ENCODE measurements at places on chromosomes 7 and 10. TPM values are rescaled to one million over a fixed set of nuclear protein-coding genes. Genes with fewer than 3 reads are reported as not detected.
A peak's percentile ranks its signal among the peaks of the same experiment; 100 is the strongest.

The RAMP3 gene
- not detected for total RNA-seq

DNA sequence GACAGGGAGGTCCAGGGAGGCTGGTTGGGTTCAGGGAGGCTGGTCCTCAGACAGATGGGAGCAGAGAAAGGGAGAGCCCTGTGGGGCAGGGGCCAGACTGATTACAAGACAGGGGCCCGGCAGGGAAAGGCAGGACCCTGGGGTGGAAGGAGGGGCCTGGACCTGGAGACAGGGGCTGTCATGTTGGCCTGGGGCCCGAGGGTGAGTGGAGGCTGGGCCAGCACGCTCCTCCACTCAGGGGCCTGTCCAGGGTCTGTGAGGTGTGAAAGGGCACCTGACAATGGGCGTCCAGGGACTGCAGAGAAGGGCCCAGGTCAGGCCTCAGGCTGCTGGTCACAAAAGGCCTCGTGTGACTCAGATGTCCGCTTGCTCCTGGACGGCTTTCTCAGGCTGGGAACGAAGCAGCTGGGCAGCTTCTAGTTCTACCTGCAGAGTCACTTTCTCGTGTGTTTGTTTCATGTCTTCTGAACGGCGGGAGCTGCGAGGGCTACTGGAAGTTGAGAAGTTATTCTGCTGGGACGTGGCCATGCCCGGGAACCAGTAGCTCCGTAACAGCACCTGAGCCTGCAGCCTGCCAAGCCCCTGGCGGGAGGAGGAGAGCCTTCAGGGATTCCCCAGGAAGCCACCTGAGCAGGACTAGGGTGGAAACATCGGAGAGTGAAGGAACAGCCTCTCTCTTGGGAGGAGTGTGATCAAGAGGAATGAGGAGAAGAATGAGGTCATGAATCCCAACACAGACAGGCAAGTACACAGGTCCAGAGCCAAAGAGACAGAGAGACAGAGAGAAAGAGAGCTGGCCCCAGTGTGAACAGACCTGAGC, 65.8 kb downstream of the KLF6 start:
- H3K27me3 ChIP-seq, result no peaks in the 10 kb centered on the region
- no peaks in the 10 kb centered on the region for H3K4me1 ChIP-seq
- DNase-seq, result no peak
- H3K4me3 ChIP-seq, result no peak overlapping the region
- no peaks in the 10 kb centered on the region for H3K36me3 ChIP-seq
- no peak overlapping the region for H3K27ac ChIP-seq

The NAT16 gene
- total RNA-seq, result not detected

The PRF1 gene
- total RNA-seq, result 0.26 TPM

- no peak overlapping the region for H3K4me3 ChIP-seq
- DNase-seq, result peak; percentile 63
- no peak overlapping the region for H3K27ac ChIP-seq
- no peaks in the 10 kb centered on the region for H3K36me3 ChIP-seq
- no peaks in the 10 kb centered on the region for H3K4me1 ChIP-seq
Observed at GRCh38 chr7:4951903-4952636, 6.9 kb downstream of the MMD2 start.

GRCh38 chr10:5613481-5614154, 52.8 kb downstream of the ASB13 start:
- no peak overlapping the region for H3K4me3 ChIP-seq
- no peaks in the 10 kb centered on the region for H3K4me1 ChIP-seq
- H3K27ac ChIP-seq, result no peak overlapping the region
- DNase-seq, result no peak
- no peaks in the 10 kb centered on the region for H3K27me3 ChIP-seq
- H3K36me3 ChIP-seq, result no peaks in the 10 kb centered on the region

DNA sequence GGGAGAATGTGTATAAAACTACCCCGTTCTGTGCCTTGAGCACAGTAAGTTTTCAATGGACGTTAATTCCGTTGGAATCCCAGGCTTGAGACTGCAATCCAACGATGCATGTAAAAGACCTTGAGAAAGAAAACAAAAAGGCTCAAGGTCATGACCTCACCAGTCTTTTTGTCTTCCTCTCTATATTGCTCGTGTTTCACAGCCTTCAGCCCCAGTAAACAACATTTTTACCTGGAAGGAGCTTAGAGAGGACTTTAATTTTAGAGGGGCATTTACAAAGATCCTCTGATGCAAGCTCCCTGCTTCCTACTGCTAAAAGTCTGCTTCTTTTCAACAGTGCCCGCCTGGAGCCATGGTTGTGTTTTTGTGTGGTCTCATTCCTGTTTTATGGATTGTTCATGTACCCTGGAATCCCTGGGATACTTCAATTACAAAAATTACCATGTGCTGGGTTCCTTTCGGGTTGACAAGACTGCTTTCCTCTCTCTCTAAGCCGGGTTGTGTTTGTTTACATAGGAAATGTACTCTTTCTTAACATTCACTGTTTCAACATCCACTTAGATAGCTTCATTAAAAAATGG, 320.1 kb upstream of the NFE2L3 start:
- no peaks in the 10 kb centered on the region for H3K36me3 ChIP-seq
- no peak overlapping the region for H3K4me3 ChIP-seq
- H3K4me1 ChIP-seq, result peaks cover 4% of the 10 kb centered on the region
- no peaks in the 10 kb centered on the region for H3K27me3 ChIP-seq
- no peak overlapping the region for H3K27ac ChIP-seq
- no peak for DNase-seq

The LLCFC1 gene
- not detected for total RNA-seq

- H3K27me3 ChIP-seq, result no peaks in the 10 kb centered on the region
- H3K27ac ChIP-seq, result no peak overlapping the region
- peaks cover 50% of the 10 kb centered on the region for H3K36me3 ChIP-seq
Observed at GRCh38 chr7:5755704-5756504, 25.6 kb downstream of the RNF216 start.

GRCh38 chr10:50540069-50540825, 83.5 kb downstream of the SGMS1 start:
- no peaks in the 10 kb centered on the region for H3K36me3 ChIP-seq
- H3K27ac ChIP-seq, result no peak overlapping the region
- no peak overlapping the region for H3K4me3 ChIP-seq
- H3K4me1 ChIP-seq, result no peaks in the 10 kb centered on the region
- no peaks in the 10 kb centered on the region for H3K27me3 ChIP-seq

DNA sequence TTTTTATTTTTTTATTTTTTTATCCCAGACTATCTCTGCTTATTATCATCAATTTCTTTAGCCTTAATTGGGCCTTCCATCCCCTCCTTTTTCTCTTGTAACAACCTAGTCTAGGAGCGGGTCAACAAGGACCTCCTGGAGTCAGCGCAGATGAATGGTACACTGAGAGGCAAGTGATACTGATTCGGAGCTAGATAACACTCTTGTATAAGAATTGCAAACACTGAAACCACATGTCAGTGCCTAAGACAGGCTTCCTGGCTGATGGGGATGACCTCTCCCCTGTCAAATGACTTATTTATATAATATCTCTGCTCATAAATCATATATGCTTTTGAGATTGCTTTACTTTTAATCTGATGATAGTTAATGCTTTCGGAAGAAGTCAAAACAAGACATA, 22.7 kb downstream of the BPGM start:
- no peak overlapping the region for H3K4me3 ChIP-seq
- no peak overlapping the region for H3K27ac ChIP-seq
- no peaks in the 10 kb centered on the region for H3K36me3 ChIP-seq
- no peak for DNase-seq
